ENCODE measurements at places on chromosomes 7 and 10.

GRCh38 chr7:30260246-30260768 is 24.1 kb upstream of the ZNRF2 start:
- no peak for DNase-seq

GRCh38 chr10:44380829-44381600 is 3.9 kb downstream of the CXCL12 start:
- DNase-seq = no peak

- no peak for DNase-seq
Observed at GRCh38 chr10:124469956-124470484, 8.4 kb downstream of the LHPP start.

- no peak for DNase-seq
Observed at GRCh38 chr10:132192991-132193665, 6.4 kb downstream of the DPYSL4 start.

DNA sequence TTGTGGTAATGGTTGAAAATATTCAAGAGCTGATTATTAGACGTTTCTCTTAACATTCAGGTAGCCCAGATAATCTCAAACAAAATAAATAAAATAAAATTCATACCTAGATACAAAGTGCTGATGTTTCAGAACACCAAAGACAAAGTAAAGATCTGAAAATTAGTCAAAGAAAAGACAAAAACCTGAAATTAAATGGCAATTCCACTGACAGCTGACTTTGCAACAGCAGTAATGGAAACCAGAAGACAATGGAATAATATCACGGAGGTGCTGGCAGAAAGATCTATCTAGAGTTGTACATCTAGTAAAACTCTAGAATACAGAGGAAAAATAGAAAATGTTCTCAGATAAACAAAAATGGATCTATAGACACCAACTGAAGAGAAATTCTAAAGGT is 58.0 kb upstream of the IKZF1 start:
- peak; percentile 39 for DNase-seq

DNA sequence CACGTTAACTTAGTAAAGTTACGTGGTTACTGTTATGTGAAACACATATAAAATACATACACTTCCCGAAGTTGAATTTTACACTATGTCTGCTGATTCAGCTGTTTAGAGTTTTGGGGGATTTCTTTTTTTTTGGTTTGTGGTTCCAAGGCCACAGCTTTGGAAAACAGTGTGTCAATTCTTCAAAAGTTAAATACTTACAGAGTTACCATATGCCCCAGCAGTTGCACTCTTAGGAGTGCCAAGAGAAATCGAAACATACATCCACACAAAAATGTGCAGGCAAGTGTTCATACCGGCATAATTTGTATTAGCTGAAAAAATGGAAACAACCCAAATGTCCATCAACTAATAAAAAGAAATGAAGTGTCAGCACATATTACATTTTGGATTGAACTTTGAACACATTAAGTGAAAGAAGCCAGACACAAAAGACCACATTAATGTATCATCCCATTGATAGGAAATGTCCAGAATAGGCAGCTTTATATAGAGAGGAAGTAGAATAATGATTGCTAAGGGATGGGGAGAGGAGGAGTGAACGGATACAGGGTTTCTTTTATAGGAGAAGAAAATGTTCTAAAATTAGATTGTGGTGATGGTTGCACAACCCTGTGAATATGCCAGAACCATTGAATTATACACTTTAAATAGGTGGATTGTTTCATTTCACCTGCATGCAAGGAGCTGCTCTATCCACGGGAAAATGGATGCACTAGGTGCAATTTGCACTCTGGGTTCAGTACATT is 17.6 kb downstream of the APBB1IP start:
- no peak for DNase-seq

DNA sequence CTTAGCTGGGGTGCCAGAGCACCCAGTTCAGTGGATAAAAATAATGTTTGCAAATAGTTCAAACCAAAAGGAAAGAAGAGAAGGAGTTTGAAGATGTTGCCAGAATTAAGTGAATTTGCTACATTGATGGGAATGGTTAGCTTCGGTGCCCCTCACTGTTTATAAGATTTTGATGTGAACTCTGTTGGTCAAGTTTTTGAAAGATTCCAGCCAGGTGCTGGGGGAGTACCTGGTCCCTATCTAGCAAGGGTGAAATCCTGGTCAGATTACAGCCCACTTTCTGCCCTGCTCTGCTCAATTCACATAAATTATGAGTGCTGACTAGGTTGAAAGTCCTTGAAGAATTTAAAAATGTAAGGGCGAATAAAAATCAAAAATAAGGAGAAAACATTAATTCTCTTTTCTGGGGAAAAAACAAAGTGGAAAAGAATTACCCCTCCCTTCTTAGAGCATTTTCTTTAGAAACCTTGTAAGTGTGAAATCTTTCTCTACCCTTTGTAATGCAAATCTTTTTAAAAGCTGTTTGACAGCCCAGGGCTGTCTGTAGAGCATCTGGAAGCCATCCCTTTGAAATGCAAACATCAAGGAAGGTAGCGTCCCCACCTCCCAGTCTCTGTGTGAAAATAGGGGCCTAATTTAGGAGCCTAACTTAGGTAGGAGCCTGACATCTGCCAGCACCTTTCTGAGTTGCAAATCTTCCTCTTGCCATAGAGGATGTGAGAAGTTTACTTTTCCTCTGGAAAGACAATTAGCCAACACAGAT is 1.4 kb upstream of the GIMAP5 start:
- no peak for DNase-seq

GRCh38 chr7:39683216-39683845 is 60.0 kb downstream of the RALA start:
- DNase-seq = no peak

DNA sequence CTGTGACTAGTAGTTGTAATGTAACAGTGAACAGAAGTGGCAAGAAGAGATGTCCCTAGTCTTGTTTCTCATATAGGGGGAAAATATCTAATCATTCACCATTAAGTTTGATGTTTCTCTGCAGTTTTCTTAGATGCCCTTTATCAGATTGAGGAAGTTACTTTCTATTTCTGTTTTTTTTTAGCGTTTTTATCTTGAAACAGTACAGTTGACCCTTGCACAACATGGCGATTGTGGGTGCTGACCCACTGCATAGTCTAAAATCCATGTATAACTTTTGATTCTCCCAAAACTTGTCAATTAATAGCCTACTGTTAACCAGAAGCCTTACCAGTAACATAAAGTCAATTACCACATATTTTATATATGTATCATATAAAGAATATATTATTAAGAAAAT is 192.0 kb downstream of the ADK start:
- peak; percentile 50 for DNase-seq

- DNase-seq = no peak
Observed at GRCh38 chr7:6274743-6275142, 2.3 kb upstream of the CYTH3 start.

- no peak for DNase-seq
Observed at GRCh38 chr10:122089311-122090017, 100.5 kb downstream of the TACC2 start.

- DNase-seq = peak; percentile 61
Observed at GRCh38 chr10:108204528-108205305, 1040.2 kb upstream of the SORCS1 start.

GRCh38 chr10:131636841-131637724 is 263.7 kb upstream of the PPP2R2D start:
- DNase-seq = no peak

GRCh38 chr7:55223023-55223422 is 142.1 kb upstream of the LANCL2 start:
- no peak for DNase-seq

GRCh38 chr10:88164471-88164870 is 301.0 kb downstream of the PTEN start:
- no peak for DNase-seq

GRCh38 chr10:129969911-129970464 is 5.9 kb upstream of the EBF3 start:
- no peak for DNase-seq

Measured in hematopoietic multipotent progenitor cell treated with erythropoietin and hydrocortisone succinate and interleukin-3 and kit ligand, for 6 days (in vitro differentiated cells).